Breast epithelium (tissue), 4 donors: ENCODE measurements at places on chromosomes 1 and 21.

DNA sequence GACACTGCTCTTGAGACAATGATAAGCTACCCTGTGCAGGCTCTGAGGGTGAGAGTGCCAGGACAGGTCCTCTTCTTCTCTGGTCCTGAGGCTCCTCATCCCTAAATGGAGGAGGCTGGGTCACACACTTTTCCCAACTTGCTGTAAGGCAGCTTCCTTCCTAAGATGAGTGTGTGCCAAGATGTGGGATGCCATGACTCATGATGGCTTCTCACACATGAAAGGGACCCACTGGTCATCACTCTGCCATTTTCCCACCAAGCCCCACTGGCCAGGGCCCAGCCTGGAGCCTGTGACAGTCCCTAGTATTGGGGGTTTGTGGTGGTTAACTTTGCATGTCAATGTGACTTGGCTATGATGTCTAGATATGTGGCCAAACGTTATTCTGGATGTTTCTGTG lies 54.4 kb downstream of the CNIH3 start:
- DNase-seq: no peak

DNA sequence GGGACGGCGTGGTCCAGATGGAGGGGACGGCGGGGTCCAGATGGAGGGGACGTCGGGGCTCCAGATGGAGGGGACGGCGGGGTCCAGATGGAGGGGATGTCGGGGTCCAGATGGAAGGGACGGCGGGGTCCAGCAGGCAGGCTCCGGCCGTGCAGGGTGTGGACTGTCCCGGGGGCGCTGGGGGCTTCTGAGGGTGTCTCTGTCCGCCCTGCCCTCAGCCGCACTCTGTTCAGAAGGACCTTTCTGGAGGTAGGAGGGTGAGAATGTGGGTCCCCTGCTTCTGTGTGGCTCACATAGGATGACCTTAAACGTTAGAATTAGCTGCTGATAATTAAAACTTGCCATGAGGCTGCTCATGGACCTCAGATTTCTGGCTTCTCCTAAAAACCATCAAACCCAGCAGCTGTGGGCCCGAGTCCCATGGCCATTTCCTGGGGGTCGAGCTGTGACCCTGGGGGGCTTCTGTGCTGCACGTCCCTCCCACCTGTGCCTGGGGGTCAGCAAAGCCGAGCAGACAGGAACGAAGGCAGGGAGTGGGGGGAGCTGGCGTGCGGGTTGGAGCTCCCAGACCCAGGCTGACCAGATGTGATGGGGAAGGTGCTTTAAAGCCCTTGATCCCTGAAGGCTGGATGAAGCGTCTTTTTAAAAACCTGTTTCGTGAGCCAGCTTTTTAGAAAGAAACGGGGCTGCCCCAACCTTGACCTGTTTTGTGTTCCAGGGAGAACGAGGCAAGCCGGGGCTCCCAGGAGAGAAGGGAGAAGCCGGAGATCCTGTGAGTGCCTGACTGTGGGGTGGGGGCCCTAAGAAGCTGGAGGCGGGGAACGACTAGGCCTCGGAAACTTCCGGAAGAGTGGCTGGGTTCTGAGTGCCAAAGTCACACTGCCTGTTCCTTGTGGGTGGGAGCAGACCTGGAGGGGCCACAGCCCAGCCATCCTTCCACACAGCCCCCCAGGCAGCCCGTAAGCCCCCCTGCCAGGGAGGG lies 7.1 kb downstream of the COL6A1 start:
- DNase-seq: no peak

GRCh38 chr1:207631137-207631536 lies 13.8 kb upstream of the CR1L start:
- DNase-seq: no peak

GRCh38 chr1:220884109-220884980 lies 5.1 kb downstream of the HLX start:
- no peak for DNase-seq

DNA sequence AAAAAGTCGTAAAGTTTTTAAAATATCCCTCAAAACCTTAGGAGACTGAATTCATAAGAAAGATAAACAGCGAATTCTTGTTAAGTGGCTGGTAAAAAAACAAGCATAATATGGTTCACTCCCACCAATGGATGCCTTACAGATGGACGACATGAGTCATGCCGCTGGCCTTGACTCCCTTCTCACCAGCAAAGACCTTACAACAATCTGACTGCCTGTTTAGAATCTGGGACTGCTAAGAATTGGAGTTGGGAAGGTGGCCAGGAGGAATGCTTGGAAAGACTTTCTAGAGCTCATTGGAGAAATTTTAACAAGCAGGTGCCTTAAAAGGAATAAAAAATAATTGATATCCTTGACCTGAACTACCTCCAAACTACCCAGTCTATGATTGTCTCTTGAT lies 206.9 kb upstream of the FMN2 start:
- DNase-seq: no peak

DNA sequence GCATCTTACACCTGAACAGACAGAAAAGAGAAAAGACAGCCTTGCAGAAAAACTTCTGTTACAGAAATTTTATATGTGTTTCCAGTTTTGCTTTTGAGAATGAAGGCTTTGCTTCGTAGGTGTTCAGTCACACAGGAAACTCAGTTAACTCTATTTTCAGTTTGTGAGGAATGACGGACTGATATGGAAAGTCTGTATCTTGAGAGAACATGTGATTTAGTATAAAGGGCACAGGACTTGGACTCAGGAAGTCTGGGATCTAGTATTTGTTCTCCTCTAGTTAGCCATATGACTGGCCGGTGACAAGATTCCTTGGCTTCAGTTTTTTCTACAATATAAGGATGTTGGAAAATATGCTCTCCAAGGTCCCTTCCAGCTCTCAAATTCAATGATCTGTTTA lies 149.1 kb downstream of the OLFM3 start:
- DNase-seq: no peak

- DNase-seq: no peak
Measured at GRCh38 chr1:63935143-63935542, 161.3 kb downstream of the ROR1 start.

- DNase-seq: no peak
Measured at GRCh38 chr21:27076025-27076424, 109.1 kb upstream of the ADAMTS5 start.

GRCh38 chr1:92511541-92511940 lies 24.8 kb upstream of the GFI1 start:
- no peak for DNase-seq

DNA sequence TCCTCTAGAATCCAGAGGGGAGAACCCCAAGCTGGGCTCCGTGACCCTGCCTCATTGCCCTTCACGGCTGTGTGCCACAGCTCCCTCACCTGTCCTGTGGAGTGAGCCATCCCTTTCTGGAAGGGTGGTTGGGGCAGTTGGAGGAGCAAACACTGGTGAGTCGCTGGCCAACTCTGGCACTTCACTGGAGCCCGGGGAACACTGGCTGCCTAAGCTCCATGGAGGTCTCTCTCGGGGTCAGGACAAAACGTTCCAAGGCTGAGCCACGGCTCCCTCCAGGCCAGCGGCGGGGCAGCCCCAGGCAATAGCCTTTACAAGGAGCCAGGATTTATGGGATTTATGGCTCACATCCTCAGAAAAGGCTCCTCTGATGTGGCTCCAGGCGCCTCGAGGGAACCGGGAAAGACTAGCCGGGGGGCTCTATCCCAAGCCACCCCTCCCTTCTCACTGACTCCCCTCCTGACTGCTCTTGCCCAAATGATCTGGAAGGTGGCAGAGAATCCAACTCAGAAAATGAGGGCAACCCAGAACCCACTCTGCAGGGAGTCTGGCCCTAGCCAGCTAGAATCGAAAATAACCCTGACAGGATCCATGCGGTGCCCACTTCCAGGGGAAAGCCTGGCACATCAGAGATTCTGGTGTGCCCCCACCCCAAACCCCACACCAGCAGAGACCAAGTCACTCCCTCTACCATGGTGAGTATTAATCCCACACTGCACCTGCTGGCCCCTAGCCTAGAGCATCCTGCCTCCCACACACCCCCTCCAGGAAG lies 75.2 kb downstream of the GLIS1 start:
- no peak for DNase-seq

DNA sequence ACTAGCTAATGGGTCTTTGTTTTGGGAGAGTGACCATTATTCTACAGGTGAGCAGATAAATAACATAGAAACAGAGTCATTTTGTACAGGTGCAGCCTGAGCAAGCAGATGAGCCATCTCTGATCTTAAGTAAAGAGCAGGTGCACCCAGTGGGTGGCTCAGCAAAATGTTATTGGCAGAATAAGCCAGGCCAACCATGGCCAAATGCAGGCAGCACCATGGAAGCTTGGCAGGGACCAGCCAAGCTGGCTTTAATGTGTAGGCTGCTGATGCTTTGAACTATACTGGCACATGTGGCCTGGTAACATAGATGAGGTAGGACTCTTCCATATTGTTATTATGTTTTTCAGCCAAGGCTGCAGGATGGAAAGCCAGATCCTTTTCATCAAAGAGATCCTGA lies 553.3 kb upstream of the ZRANB2 start:
- DNase-seq: no peak

DNA sequence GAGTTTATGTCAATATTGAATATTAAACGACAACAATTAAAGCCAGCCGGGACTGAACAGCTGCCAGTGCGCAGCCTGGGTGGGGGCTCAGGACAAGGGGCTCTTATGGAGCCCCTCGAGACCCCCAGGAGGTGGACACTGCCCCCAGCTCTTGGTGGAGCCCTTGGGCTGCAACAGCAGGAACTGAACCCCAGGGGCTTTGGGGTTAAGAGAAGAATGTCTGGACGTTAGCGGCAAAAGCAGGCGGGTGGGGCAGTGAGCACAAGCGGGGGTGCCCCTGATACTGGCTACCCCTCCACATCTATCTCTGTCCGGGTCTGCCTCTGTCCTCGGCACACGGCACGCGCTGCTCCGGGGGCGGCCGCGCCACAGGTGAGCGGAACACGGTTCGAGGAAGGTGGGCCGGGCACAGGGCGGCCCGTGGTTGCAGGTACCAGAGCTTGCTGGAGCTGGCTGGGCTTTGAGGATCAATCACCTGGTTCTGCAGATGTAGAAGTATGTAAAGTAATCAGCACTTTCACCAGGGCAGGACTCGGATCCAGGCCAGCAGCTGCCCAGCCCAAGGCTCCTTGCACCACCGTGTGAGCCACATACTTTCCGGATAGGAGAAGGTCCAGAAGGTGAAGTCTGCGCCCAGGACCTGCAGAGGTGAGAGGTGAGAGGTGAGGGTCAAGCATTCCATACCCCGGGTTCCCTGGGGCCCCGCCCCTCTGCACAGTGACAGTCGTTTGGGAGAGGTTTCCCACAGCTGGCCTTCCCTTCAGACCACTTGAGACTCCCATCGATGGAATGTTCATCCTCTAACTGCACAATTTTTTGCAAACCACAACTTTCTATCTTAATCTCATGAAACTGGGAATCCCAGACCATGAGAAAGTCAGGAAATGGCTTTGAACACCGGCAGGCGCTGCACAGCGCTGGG lies 12.4 kb upstream of the POFUT2 start:
- no peak for DNase-seq
